ENCODE measurements at places on chromosomes 12 and 14.

GRCh38 chr14:64704743-64705380 is 638 bp downstream of the PLEKHG3 start:
- DNase-seq = no peak

GRCh38 chr12:17489452-17489851 is 600.5 kb downstream of the RERGL start:
- DNase-seq = no peak

- DNase-seq = no peak
Observed at GRCh38 chr14:54854181-54854580, 48.4 kb downstream of the GCH1 start.

DNA sequence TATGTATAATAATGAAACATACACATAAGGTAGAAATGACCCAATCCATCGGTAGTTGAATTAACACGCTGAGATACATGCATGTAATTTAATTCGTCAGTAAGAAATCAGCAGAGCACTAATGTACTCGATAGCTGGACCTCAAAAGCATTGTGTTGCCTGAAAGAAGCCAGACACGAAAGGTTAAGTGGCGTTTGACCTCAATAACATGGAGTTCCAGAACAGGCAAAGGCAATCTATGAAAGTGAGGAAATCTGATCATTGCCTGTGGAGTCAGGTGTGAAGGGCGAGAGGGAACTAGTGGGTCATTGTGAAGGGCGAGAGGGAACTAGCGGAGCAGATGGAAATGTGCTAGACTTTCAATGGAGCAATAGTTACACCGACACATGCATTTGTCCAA is 970.4 kb upstream of the TMEM132C start:
- no peak for DNase-seq

DNA sequence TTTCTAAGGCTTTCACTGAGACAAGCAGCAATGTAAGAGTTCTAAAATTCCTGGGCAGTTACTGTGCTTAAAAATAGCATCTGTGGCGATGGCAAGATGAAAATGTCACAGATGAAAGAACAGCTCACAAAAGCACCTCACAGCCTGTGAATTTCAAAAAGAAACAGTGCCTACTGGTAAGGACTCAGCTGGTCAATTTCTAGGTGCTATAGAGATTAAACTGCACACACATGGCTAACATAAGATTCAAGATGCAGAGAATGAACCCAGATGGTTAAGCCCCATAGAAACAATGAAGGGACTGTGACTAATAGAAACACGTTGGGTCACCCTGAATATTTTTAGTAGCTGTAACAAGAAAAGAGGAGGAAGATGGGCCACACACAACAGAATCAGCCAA is 12.0 kb upstream of the IL26 start:
- DNase-seq = no peak

DNA sequence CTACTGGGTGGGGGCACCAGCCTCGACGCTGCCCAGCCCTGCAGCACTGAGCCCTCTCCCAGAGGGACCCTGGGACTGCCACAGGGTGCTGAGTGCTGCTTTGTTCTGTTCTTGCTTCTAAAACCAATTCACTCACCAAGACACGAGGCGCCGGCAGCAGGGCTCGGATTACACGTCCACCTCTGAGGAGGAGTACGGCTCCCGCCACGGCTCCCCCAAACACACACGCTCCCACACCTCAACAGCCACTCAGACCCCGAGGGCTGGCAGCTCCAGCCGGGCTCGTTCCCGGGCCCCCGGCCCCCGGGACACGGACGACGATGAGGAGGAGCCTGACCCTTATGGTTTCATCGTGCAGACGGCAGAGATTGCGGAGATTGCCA is 24.3 kb downstream of the CEP170B start:
- no peak for DNase-seq
